ENCODE measurements at places on chromosomes 2 and 18. TPM values are rescaled to one million over a fixed set of nuclear protein-coding genes. Genes with fewer than 3 reads are reported as not detected.
A peak's percentile ranks its signal among the peaks of the same experiment; 100 is the strongest.

Gene CXCR1
- total RNA-seq = not detected

Gene EN1
- total RNA-seq = not detected

GRCh38 chr2:133710613-133711012 lies 142.3 kb upstream of the NCKAP5 start:
- no peaks in the 10 kb centered on the region for H3K27me3 ChIP-seq
- peaks cover 9% of the 10 kb centered on the region for H3K36me3 ChIP-seq
- DNase-seq = no peak
- H3K4me3 ChIP-seq = no peak overlapping the region
- no peak overlapping the region for H3K27ac ChIP-seq

DNA sequence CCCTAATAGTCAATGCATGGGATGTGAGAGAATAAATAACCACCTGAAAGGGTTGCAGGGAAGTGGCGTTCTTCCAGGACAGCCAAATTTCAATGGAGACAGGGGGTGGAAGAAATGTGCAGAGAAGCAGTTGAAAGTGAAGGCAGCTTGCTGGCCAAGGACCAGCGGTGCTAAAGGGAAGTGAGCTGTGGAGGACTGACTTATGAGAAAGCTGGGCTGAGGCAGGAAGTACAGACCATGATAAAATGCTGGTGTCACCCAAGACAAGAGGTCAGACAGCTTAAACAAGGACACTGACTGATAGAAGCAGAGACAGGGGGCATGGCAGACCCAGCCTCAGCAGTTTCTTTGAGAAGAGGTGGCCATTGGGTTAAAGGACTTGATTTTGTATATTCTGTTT lies 106.7 kb downstream of the DTNB start:
- DNase-seq = no peak
- no peaks in the 10 kb centered on the region for H3K36me3 ChIP-seq
- peaks cover 9% of the 10 kb centered on the region for H3K4me1 ChIP-seq
- no peak overlapping the region for H3K4me3 ChIP-seq
- H3K27ac ChIP-seq = no peak overlapping the region

Gene ANKRD44
- total RNA-seq = 21.4 TPM

Gene MAP4K4
- total RNA-seq = 122 TPM

GRCh38 chr2:111930409-111930808 lies 32.0 kb downstream of the MERTK start:
- H3K4me3 ChIP-seq = no peak overlapping the region
- H3K4me1 ChIP-seq = peaks cover 20% of the 10 kb centered on the region
- no peaks in the 10 kb centered on the region for H3K27me3 ChIP-seq
- peak overlapping the region; percentile 80 for H3K27ac ChIP-seq
- DNase-seq = no peak

Gene SNED1
- 2.9 TPM for total RNA-seq

GRCh38 chr2:39981883-39982311 lies 202.8 kb upstream of the THUMPD2 start:
- peaks cover 2% of the 10 kb centered on the region for H3K36me3 ChIP-seq
- H3K27ac ChIP-seq = no peak overlapping the region
- no peak for DNase-seq
- peaks cover 3% of the 10 kb centered on the region for H3K27me3 ChIP-seq

GRCh38 chr18:26419746-26420145 lies 128.6 kb downstream of the KCTD1 start:
- no peak overlapping the region for H3K27ac ChIP-seq
- H3K36me3 ChIP-seq = no peaks in the 10 kb centered on the region
- H3K27me3 ChIP-seq = no peaks in the 10 kb centered on the region
- H3K4me1 ChIP-seq = peaks cover 7% of the 10 kb centered on the region
- no peak overlapping the region for H3K4me3 ChIP-seq
- DNase-seq = no peak

DNA sequence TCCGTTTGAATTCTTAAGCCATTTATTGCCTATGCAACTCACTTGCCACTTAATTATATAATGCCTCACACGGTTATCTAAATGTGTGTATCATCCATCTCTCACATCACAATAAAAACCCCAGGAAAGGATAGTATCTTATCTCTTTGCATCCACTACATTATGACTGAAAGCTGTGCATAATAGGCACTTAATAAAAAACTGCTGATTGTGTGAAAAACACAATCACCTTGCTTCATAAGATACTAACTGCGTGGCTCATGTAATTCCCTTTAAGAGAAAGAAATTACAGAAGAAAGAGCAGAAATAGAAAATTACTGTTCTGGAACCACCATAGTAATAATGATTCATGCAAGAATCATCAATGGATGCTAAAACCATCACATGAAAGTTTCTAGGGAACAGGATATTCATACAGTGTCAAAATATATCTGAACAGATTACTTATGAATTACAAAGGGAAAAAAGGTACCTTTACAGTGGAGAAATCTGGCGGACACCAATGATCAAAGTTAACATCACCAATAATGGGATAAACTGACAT lies 29.3 kb downstream of the CUL3 start:
- no peak overlapping the region for H3K27ac ChIP-seq
- DNase-seq = no peak
- no peaks in the 10 kb centered on the region for H3K36me3 ChIP-seq
- no peak overlapping the region for H3K4me3 ChIP-seq

Gene ITPRIPL1
- total RNA-seq = 2.8 TPM
